ENCODE measurements at places on chromosomes 6 and 20. TPM values are rescaled to one million over a fixed set of nuclear protein-coding genes. Genes with fewer than 3 reads are reported as not detected.

Gene LY86
- 1.6 TPM for total RNA-seq

Gene COMMD7
- total RNA-seq: 37.0 TPM

Gene HAO1
- not detected for total RNA-seq

Gene B3GALT4
- 21.6 TPM for total RNA-seq

Gene TMEM74B
- total RNA-seq: 0.38 TPM

Gene SYCP2L
- 0.57 TPM for total RNA-seq

Gene MAS1
- total RNA-seq: not detected

Gene TNNC2
- total RNA-seq: 5.4 TPM

Gene LAMP5
- total RNA-seq: 0.51 TPM

Gene GCNT2
- total RNA-seq: 22.3 TPM

Gene TREML1
- 0.35 TPM for total RNA-seq

Gene NHSL1
- 107 TPM for total RNA-seq

Gene TNXB
- 87.0 TPM for total RNA-seq

Gene MYO6
- total RNA-seq: 59.7 TPM

Gene GRM1
- total RNA-seq: not detected

Gene DEF6
- total RNA-seq: 7.4 TPM

Gene POPDC3
- total RNA-seq: not detected

Gene FAM83B
- 39.5 TPM for total RNA-seq

Gene LY6G5C
- 2.1 TPM for total RNA-seq

Gene C6orf132
- 57.6 TPM for total RNA-seq

Gene EDN3
- total RNA-seq: 80.4 TPM

Gene FNDC11
- total RNA-seq: not detected

Gene RWDD2A
- 1.9 TPM for total RNA-seq

Gene CALHM5
- total RNA-seq: 0.72 TPM

Gene ANGPT4
- 0.05 TPM for total RNA-seq

Gene C6orf47
- total RNA-seq: 33.0 TPM

Gene TRAPPC3L
- total RNA-seq: not detected

Gene SLC2A10
- total RNA-seq: 13.4 TPM

Gene ISM1
- total RNA-seq: 0.66 TPM

Gene C6orf58
- not detected for total RNA-seq

Gene BEND3
- 6.7 TPM for total RNA-seq

Gene GJA10
- not detected for total RNA-seq

Gene LY6G6C
- total RNA-seq: not detected

Gene SAMD3
- 0.90 TPM for total RNA-seq

Gene MYCT1
- total RNA-seq: 3.8 TPM

Gene MOCS1
- 22.3 TPM for total RNA-seq

Gene DDX43
- 0.39 TPM for total RNA-seq

Gene SUMO4
- 3.6 TPM for total RNA-seq

Gene CNKSR3
- 39.0 TPM for total RNA-seq

Gene OPRM1
- not detected for total RNA-seq

Gene PKHD1
- total RNA-seq: 0.20 TPM

Gene TNFAIP3
- 49.3 TPM for total RNA-seq

Gene BEND6
- total RNA-seq: 1.4 TPM

Gene GPLD1
- total RNA-seq: 0.36 TPM

Gene SLC32A1
- not detected for total RNA-seq

Gene IP6K3
- 0.67 TPM for total RNA-seq

Gene ARMC2
- 3.5 TPM for total RNA-seq

Gene SALL4
- 0.41 TPM for total RNA-seq

Gene KCNG1
- total RNA-seq: 16.9 TPM

Gene ID1
- total RNA-seq: 201 TPM

Gene SAMD10
- 5.6 TPM for total RNA-seq

Gene OVOL2
- 36.3 TPM for total RNA-seq

All from mucosa of descending colon (tissue), 3 donors.